Nephron progenitor cell (in vitro differentiated cells): ENCODE measurements at places on chromosomes 2 and 18.
A peak's percentile ranks its signal among the peaks of the same experiment; 100 is the strongest.

DNA sequence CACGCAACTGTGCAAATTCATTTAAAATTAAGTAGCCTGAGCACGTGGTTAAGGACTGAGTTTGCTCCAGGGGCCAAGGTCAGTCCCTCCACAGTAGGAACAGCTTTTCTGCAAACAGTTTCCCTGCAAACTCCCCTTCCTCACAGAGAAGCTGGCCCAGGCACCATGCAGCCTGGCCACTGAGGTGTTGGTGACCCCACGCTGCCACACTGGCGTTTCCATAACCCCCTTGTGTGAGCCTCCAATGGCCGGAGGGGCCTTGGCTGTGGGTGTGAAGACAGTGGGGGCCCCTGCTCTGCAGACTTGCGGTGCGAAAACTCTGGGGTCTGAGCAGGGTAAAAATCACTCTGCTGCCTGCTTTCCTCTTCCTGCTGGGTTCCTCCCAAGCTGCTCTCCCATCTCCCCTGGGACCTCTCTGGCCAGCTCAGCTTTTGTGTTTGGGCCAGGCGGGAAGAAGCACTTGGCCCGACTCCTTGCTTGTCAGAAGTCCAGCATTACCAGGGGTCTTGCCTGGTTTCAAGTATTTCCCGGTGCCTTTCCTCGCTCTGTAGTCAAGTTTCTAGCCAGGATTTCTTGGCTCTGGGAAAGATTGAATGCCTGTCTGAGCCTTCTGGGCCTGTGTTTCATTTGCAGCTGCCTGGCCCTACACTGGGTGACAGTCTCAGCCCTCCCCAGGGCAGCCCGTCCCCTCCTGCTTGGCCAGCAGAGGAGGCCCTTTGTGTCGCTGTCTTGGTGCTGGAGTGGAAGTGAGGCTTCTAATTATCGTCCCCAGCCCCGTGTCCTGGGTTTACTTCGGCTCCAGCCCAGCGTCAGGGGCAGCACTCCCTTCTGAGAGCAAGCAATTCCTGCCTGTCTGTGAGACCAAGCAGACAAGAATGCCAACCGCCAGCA lies 131.4 kb upstream of the SLC1A4 start:
- peak; percentile 34 for DNase-seq

- DNase-seq, result no peak
Measured at GRCh38 chr18:46412916-46413315, 244.1 kb downstream of the LOXHD1 start.

- DNase-seq, result no peak
Measured at GRCh38 chr2:235168174-235168979, 216.6 kb downstream of the SH3BP4 start.

DNA sequence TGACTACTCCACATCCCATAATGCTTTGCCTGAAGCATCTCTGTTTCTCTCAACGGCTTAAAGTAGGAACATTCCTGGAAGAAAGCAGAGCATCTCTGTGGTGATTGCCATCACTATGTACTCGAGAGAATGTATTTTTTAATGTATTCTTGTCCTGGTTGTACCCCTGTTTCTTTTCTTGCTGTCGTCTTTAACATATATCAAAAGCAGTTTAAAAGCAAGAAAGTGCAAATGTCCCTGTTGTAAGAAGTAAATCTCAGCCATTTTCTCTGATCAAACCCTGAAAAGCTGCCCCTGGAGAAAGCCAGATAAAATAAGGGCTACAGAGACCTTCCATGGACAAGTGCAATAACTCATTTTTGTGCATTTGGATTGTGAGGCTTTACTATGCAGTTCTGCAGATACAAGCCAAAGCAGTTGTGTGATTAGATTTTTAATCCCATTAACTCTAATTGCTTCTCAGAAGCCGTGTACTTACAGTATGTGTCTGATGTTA lies 70.8 kb downstream of the XIRP2 start:
- DNase-seq, result no peak

DNA sequence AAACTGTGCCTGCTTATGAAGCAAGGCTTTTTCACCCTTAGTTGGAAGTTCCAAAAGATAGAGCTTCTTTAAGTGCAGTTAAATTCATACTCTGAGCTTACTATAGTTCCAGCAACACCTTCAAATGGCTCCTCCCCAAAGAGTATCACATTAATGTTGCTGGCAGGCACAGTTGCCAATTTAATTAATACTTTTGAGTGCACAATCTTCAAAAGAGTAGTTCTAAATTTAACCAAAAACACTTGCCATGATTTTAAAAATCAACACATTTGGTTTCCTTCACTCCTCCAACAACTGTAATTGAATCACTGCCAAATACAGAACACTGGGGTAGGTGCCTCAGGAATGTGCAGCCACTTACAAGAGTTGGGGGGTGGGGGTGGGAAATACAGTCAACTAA lies 150.6 kb upstream of the UBE2E3 start:
- DNase-seq, result no peak

DNA sequence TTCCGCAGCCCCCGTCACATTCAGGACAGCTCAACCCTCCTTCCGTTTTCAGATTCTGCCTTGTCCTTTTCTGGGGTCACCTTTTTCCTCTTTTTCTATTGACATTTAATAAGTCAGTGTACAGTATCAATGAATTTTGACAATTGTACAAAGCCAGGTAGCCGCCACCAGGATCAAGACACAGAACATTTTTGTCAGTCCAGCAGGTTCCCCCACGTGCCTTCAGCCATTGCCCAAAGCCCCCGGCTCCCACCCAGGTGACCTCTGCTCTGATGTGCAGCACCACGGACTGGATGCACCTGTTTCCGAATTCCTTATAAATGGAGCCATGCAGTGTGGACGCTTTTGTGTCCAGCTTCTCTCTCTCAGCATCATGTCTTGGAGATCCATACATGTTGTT lies 30.0 kb downstream of the CROCC2 start:
- DNase-seq, result no peak

GRCh38 chr18:8480506-8481328 lies 128.5 kb upstream of the RAB12 start:
- peak; percentile 51 for DNase-seq

DNA sequence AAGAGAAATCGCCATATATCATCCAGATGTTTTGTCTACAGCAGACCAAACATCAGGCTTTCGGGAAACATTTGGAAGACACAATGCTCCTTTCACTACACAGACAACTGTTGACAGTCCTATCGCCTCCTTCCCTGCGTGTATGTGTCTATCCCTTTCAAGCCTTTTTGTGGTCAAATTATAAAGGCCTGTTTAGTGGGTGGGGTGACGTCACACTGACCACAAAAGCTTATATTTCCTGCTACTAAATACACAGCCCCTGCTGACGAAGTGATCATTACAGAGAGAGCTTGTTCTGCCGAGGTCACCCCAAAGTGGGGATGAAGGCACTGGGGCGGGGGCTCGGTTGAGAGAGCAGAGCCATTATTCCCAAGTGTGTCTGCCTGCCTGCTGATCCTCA lies 302.7 kb upstream of the TNP1 start:
- no peak for DNase-seq

DNA sequence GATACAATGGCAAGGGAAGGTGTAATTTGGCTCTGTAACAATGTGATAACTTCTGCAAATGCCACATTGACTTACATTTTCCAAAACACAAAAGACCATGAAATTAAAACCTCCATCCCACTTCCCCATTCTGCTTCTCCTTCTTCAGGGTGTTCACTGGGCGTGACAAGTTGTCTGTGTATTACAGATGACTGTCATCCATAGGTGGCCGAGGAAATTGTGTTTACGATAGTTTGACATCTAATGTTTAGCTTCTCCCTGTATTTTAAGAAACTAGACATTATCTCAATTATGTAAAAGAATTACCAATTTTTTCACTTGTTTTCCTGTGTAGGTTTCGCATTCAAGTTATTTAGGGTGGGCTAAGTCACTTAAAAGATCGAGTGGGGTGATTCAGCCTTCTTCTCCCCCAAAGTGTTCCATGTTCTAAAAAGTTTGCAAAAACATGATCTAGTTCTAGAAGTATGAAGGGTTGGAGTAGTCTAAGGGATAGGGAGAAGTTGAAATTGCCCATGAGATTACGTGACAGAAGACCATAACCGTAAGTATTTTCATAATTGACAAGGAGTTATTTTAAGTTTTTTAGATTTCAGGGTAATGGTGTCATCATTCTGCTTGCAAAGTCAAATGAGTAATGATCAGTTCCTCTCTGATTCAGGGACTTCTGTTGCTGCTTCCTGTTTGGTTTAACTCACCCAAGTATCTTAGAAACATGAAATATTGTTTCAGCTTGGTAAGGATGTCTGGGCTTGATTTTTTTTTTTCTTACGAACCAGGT lies 25.2 kb upstream of the CYTIP start:
- DNase-seq, result no peak

- no peak for DNase-seq
Measured at GRCh38 chr2:69509011-69509749, 71.9 kb upstream of the NFU1 start.

- DNase-seq, result no peak
Measured at GRCh38 chr2:120228503-120228902, 5.3 kb upstream of the TMEM185B start.

- no peak for DNase-seq
Measured at GRCh38 chr2:113848758-113849415, 41.0 kb upstream of the ACTR3 start.
